ENCODE measurements at places on chromosomes 12 and 14. TPM values are rescaled to one million over a fixed set of nuclear protein-coding genes. Genes with fewer than 3 reads are reported as not detected.

GRCh38 chr12:63250486-63250885 is 99.5 kb upstream of the AVPR1A start:
- H3K27ac ChIP-seq: no peak overlapping the region
- no peaks in the 10 kb centered on the region for H3K4me1 ChIP-seq
- no peak for DNase-seq
- no peaks in the 10 kb centered on the region for H3K36me3 ChIP-seq
- no peak overlapping the region for H3K4me3 ChIP-seq

DNA sequence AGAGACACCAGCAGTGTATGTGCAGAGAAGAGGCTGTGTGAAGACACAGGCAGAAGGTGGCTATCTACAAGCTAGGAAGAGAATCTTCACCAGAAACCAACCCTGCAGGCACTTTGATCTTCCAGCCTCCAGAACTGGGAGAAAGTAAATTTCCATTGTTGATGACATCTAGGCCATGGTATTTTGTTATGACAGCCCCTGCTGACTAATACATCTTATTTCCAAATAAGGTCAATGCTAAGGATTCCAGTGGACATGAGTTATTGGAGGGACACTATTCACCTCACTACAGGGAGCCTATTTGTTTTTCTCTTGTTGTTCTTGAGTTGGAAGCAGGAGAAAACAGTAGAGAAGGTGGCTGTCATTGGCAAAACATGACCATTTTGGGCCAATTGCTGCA is 88.5 kb upstream of the RIN3 start:
- no peaks in the 10 kb centered on the region for H3K27me3 ChIP-seq
- peaks cover 5% of the 10 kb centered on the region for H3K4me1 ChIP-seq
- H3K27ac ChIP-seq: no peak overlapping the region

GRCh38 chr12:43237238-43237879 is 314.6 kb downstream of the ADAMTS20 start:
- H3K4me1 ChIP-seq: no peaks in the 10 kb centered on the region
- DNase-seq: no peak
- no peaks in the 10 kb centered on the region for H3K36me3 ChIP-seq
- H3K27ac ChIP-seq: no peak overlapping the region

DNA sequence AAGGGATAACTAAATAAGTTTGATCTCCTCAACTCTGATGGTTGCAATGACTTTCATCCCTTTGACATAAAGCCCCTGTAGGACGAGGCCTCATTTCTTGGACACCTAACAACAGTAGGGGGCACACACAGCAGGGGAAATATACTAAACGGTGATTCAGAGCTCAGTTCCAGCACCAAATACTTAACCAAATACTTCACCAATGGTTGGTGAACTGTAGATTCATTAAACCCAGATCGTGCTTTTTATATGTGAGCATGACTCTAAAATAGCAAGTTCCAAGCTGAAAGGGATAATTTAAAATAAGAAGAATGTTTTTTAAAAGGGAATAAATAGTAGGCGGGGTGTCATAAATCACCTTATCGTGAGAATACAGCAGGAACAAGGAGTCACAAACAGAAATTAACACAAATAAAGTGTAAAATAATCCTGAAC is 53.2 kb downstream of the ATG2B start:
- H3K36me3 ChIP-seq: no peaks in the 10 kb centered on the region
- H3K27ac ChIP-seq: peak overlapping the region; percentile 66
- H3K4me3 ChIP-seq: no peak overlapping the region
- H3K4me1 ChIP-seq: no peaks in the 10 kb centered on the region
- H3K27me3 ChIP-seq: no peaks in the 10 kb centered on the region

SMCO2 gene
- total RNA-seq: not detected

DNA sequence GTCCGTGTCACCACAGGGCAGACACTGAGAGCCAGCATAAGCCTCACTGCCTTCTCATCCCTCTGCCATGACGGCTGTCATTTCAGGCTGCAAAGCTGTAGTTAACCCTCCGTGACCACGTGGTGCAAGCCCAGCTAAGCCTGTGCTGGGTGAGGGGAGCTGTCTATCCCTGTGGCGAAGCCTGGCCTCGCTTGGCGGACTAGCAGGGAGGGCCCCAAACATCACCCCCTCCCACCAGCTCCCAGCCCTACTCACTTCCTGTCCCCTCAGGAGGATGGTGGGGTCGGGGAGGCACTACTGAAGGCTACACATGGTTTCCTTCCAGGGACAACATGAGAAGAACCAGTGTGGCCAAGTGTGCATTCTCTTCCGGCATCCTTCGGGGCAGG is 88.2 kb downstream of the CHGA start:
- H3K4me1 ChIP-seq: peaks cover 62% of the 10 kb centered on the region
- H3K27me3 ChIP-seq: no peaks in the 10 kb centered on the region
- H3K27ac ChIP-seq: peak overlapping the region; percentile 46
- no peaks in the 10 kb centered on the region for H3K36me3 ChIP-seq
- no peak overlapping the region for H3K4me3 ChIP-seq

DNA sequence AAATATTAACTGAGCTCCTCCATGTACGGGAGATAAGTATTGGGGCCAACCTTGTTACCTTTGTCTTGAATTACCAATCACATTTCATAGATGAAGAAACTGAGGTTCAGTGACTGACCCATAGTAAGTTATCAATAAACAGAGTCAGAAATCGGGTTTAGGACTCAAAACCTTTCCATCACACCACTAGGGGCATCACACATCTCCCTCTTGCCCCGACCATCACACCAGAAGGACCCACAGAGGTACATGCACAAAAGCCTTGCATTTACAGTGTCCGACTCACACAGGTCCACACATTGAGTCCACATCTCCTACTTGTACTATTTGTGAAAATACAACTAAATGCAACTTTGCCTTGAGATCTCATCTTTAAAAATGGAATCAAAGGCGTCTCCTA is 29.4 kb downstream of the KCNA5 start:
- DNase-seq: no peak
- no peaks in the 10 kb centered on the region for H3K4me1 ChIP-seq
- no peak overlapping the region for H3K27ac ChIP-seq
- H3K4me3 ChIP-seq: no peak overlapping the region
- no peaks in the 10 kb centered on the region for H3K27me3 ChIP-seq
- no peaks in the 10 kb centered on the region for H3K36me3 ChIP-seq

DNA sequence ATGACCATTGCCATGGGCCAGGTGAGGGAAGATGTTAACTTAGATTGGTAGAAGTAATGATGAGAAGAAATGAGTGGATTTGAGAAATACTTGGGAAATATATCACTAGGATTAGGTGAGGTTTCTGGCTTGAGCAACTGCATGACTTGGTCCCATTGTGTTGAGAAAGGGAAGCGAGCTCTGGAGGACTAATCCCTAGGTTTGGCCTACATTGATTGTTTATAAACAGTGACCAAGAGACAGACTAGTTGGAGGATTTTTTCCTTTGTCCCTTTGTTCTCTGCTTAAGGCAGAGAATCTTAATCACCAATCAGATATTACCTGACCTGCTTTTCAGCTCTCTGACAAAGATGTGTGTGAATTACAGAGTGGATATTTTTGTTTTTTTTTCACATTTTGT is 100.5 kb downstream of the AEBP2 start:
- DNase-seq: no peak
- H3K36me3 ChIP-seq: no peaks in the 10 kb centered on the region
- H3K27ac ChIP-seq: no peak overlapping the region
- no peak overlapping the region for H3K4me3 ChIP-seq
- no peaks in the 10 kb centered on the region for H3K27me3 ChIP-seq

GRCh38 chr14:77344377-77344996 is 23.7 kb downstream of the GSTZ1 start:
- DNase-seq: no peak
- no peaks in the 10 kb centered on the region for H3K36me3 ChIP-seq
- no peak overlapping the region for H3K4me3 ChIP-seq
- no peak overlapping the region for H3K27ac ChIP-seq
- H3K27me3 ChIP-seq: no peaks in the 10 kb centered on the region

- no peaks in the 10 kb centered on the region for H3K27me3 ChIP-seq
- no peak for DNase-seq
- peaks cover 5% of the 10 kb centered on the region for H3K36me3 ChIP-seq
These were observed 230.2 kb upstream of the RGS6 start for GRCh38 chr14:71701990-71702389.

LUM gene
- 43.3 TPM for total RNA-seq

DNA sequence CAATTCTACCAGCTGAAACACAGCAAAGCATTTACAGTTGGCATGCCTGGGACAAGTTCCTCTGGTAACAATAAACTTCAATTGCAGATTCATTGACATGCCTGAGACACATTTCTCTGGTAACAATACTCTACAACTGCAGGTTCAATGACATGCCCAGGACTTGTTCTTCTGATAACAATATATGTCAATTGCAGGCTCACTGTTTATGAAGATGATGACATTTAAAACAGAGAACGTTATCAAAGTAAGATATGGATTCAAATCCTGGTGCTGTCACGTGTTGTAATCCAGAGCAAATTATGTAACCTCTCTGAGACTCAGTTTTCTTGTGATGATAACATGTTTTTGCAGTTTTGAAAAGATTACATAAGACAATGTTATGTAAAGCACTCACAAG is 20.5 kb downstream of the KITLG start:
- DNase-seq: no peak
- no peaks in the 10 kb centered on the region for H3K27me3 ChIP-seq
